ENCODE measurements at places on chromosomes 7 and 10.
A peak's percentile ranks its signal among the peaks of the same experiment; 100 is the strongest.

- DNase-seq: no peak
These were observed 97.6 kb downstream of the SUGCT start for GRCh38 chr7:40232242-40232893.

DNA sequence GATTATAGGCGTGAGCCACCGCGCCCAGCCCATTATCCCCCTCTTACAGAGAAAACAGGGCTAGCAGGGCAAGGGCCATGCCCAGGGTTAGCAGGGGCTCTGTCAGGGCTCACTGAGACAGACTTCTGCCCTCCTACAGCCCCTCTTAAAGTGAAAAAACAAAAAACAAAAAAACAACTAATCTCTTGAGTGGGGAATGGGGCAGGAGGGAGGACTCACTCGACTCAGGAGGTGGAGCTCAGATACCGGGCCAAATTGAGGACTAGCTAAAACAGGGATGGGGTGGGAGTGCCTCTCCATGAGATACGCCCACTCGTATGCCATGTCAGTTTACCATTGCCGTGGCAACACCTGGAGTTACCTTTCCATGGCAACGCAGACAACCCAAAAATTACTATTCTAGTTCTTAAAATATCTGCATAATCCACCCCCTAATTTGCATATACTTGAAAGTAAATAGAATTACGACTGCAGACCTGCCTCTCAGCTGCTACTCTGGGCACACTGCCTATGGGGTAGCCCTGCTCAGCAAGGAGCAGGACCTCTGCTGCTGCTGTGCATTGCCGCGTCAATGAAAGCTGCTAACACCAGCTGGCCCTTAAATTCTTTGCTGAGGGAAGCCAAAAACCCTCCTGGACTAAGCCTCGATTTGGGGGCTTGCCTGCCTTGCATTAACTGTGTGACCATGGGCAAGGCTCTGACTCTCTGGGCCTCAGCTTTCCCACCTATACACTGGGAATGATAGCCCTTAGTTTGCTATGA is 13.4 kb downstream of the SSC4D start:
- no peak for DNase-seq

DNA sequence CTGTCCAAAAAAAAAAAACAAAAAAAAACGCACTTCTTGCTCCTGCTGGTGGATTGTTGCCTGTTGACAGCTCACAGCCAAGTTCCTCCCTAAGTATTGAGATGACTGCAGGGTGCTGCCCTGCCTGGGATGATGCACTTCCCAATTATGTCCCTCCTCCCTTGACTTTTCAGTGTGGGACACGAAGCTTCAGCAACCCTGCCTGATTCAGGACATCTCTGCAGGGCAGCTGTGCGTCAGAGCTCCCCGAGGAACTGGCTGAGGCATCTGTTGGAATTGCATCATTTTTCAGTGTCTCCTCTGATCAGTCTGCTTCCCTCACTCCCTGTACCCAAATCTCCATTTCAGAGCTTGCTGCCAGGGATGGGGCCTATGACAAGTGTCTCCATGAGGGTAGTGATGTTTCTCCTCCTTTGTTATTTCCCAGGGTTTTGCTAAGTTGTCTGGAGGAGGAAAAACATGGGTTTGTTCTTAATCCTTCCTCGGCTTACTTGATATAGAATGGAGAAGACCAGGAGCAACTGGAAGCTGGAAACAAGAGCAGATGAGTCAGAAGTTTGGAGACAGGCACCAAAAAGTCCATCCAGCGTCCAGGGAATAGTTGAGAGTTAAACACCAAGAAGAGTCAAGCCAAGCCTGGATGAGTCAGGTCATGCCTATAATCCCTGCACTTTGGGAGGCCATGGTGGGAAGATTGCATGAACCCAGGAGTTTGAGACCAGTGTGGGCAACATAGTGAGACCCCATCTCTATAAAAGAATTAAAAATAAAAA is 355.1 kb downstream of the GALNT17 start:
- DNase-seq: peak; percentile 55

- DNase-seq: no peak
These were observed 329.6 kb downstream of the XPNPEP1 start for GRCh38 chr10:109593682-109594081.

DNA sequence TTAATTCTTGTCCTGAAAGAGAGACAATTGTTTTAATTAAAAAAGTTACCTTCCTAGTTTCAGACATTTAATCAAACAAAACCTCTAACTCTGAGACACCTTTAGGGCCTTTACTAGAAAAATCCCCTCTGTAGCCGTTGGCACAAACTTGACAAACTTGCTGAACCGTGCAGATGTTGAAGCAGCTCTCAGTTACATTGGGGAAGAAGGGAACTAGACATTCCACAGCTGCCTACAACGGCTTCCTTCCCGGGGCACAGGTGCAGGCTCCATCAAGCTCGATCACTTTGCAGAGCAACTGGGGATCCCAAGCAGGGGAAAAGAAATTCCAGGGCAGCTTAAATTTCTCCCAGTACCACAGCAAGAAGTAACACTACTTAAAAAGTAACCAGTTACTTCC is 141.3 kb downstream of the SKAP2 start:
- DNase-seq: no peak

DNA sequence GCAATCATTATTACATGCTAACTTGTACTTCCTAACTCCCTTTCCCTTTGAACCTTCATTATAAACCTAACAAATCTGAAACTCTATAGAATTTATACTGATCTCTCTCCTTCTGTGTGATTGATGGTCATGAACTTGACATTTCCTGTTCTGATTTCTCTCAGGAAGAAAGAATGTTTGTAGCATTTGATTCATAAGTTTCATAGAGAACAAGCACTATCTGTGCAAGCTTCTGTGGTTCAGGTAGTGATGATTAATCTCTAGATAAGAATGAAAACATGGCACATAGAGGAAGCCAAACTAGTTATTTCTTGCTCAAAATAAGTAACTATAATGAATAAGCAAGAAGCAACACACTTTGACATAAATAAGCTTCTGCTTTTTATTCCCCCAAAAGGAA is 34.2 kb downstream of the TFPI2 start:
- no peak for DNase-seq

GRCh38 chr7:101140746-101141382 is 13.4 kb upstream of the AP1S1 start:
- DNase-seq: no peak

GRCh38 chr7:122082670-122083069 is 61.4 kb downstream of the AASS start:
- no peak for DNase-seq

DNA sequence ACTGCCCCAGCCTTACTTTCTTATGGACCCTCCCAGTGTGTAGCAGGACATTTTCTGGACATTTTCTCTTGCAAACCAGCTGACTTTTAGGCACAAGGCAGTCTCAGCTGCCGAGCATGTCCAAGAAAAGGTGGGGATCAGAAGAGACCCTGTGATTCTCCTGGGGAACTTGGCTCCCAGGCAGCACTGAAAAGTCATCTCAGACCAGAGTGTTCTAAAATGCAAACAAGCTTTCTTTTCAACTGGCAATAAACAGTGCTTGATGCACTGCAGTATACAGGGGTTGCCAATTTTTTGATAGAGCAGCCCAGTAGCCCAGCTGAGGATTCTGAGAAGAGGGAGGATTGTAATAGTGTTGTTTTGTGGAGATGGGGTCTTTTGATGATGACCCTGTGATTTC is 168.0 kb upstream of the PHYHIPL start:
- DNase-seq: no peak

DNA sequence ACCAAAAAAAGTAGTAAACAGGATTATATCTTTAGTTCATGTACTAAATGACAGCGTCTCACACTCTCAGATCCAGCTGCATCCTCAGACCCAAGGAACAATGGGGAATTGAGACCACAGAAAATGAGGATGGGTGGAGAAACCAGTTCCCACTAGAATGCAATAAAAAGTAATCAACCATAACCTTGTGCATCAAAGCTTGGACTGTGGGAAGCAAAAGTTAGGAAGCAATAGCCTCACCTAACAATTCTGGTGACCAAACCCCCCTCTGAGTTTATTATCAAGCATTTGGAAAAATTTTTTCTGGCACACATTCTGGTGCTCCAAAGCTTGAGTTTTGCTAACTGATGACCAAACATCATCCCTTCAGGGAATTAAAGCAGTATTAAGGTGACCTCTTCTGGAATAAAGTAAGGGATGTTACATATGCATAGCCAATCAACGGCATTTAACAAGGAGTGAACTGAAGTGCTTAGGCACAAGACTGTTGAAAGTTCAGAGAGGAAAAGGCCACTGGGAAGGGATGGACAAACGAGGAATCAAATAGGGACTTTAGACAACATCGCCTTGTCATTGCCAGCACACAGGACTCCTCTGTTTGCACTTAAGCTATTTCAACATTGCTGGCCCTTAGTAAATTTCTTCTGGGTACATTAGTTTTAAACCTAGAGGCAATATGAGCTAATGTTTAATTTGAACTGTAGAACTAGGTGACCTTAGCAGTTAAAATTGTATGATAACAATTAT is 1.2 kb upstream of the MAT1A start:
- no peak for DNase-seq

DNA sequence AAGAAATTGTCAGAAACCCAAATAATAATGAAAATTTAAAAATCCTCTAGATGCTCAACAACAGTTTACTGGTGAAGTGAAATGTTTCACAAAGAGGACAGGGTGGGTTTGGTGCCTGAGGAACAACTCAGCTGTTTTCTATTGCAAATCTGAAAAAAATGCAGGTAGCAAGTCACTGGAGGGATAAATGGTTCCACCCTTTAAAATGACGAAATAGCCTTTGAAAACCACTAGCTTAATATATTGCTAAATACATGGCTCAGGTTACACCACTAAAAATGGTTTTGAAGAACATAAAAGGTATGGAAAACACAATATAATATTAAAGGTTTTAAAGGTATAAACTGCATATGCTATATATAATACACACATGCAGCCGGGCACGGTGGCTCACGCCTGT is 69.5 kb downstream of the LMBR1 start:
- no peak for DNase-seq

- DNase-seq: no peak
These were observed 17.4 kb downstream of the ZNRF2 start for GRCh38 chr7:30301751-30302150.

- no peak for DNase-seq
These were observed 93.0 kb downstream of the BTRC start for GRCh38 chr10:101446947-101447346.

GRCh38 chr10:120205368-120206018 is 251.5 kb upstream of the PLPP4 start:
- no peak for DNase-seq

DNA sequence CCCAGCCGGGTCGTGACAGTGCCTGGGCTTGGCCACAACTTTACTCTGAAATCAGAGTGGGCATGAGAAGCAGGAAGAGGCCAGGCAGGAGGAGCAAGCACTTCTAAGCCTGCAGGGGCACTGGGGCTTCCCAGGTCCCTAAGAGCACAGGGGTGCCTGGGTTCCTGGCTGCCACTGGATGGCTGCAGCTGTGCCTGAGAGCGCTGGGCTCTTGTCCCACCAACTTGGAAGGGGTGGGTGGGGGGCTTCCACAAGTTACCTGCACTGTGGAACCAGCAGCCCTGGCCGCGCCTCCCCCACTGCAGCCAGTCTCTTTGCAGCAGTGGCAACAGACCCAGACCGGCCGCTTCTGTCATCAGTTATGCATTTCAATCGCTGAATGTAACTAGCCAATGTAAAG is 434.7 kb upstream of the GRM3 start:
- DNase-seq: no peak

GRCh38 chr10:13404305-13404759 is 56.2 kb upstream of the SEPHS1 start:
- DNase-seq: no peak

- peak; percentile 96 for DNase-seq
These were observed at the start of gene CCDC71L for GRCh38 chr7:106660862-106661720. CCDC71L (minus strand) TSS chr7:106661158; CDS start chr7:106660896, 262 bp downstream.

- no peak for DNase-seq
These were observed 423.2 kb upstream of the PCDH15 start for GRCh38 chr10:55224007-55224781.

- DNase-seq: no peak
These were observed 11.3 kb upstream of the CTBP2 start for GRCh38 chr10:125171402-125172306.

- no peak for DNase-seq
These were observed 66.3 kb downstream of the IGF2BP3 start for GRCh38 chr7:23403970-23404369.

DNA sequence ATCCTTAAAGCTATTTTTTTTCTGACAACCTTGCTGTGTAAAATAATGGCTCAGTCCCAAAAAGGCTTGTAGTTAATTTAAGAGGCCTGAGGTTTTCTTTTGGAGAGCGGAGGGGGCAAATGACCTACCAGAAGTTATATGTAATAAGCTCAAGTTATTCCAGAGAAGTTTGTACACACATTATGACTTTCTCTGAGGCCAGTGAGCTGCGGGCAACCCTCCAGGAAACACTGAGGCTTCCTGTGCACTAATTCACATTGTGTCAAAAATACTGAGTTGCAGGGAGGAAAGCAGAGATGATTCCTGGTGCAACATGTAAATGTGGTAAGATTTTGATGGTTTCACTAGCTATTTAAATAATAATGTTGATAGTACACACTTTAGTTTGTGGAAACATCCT is 188.6 kb downstream of the DIP2C start:
- DNase-seq: no peak

DNA sequence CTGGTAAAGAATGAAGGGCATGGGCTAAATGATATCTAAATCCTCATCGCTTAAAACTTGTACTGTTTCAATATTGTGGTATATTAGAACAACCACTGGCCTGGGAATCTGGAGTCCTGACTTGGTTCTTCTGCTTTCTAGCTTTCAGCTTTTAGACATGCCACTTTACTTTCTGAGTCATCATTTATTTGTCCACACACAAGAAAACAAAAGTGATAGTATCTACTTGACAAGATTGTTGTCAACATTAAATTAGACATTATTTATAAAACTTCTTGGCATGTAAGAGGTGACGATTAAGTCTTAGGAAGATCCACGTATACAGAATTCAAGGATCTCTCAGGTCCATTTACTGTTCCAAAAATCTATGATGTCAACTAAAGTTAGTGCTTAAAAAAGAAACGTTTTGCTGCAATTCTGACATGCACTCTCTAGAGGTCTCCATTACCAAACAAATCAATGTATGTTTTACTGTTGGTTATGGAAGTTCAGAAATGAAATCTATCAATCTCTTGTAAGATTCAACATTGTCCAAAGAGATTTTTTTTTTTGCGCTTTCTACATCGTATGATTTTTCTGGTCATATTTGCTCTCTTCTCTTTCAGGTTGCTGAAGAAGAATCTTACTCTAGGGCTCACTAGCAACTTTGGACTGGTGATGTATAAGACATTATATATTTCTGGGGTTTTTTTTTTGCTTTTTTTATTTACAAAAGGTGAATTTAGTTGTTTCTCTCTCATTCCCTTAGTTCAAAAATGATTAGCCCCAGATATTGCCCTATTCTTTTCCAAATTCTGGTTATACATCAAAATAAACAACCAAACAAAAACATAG is 53.6 kb upstream of the DYNC1I1 start:
- no peak for DNase-seq

- peak; percentile 33 for DNase-seq
These were observed 1.7 kb downstream of the ZEB1 start for GRCh38 chr10:31320550-31321211.

GRCh38 chr10:80502621-80503583 is 34.8 kb upstream of the SH2D4B start:
- no peak for DNase-seq

DNA sequence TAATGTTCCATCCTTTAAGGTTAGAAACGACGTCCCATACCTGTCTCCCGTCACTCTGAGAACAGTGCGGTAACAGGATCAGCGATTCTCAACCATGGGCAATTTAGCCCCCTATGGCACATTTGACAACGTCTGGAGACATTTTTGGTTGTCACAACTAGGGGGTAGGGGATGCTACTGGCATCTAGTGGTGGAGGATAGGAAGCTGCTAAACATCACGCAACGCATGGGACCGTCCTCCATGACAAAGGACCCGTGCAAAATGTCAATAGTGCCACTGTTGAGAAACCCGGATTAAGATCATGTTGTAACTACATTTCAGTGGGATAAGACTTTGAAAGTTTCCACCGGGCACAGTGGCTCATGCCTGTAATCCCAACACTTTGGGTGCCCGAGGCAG is 5.0 kb upstream of the PAXIP1 start:
- no peak for DNase-seq
